Mesenteric fat pad (tissue), 1 donor: ENCODE measurements at places on chromosomes 6 and 20. TPM values are rescaled to one million over a fixed set of nuclear protein-coding genes. Genes with fewer than 3 reads are reported as not detected.
A peak's percentile ranks its signal among the peaks of the same experiment; 100 is the strongest.

RAB23 gene
- 9.4 TPM for total RNA-seq

SPATS1 gene
- total RNA-seq: not detected

SLC13A3 gene
- total RNA-seq: 1.5 TPM

CLPSL2 gene
- total RNA-seq: not detected

FERMT1 gene
- 1.2 TPM for total RNA-seq

FAM210B gene
- total RNA-seq: 48.3 TPM

SLC2A10 gene
- total RNA-seq: 13.1 TPM

KIF25 gene
- total RNA-seq: 0.93 TPM

CTNNBL1 gene
- 51.8 TPM for total RNA-seq

GGT7 gene
- total RNA-seq: 15.6 TPM

- no peak for DNase-seq
Observed at GRCh38 chr6:131000544-131000943, 62.5 kb downstream of the EPB41L2 start.

GRCh38 chr6:130035211-130035610 is 16.8 kb downstream of the L3MBTL3 start:
- DNase-seq: no peak

DNA sequence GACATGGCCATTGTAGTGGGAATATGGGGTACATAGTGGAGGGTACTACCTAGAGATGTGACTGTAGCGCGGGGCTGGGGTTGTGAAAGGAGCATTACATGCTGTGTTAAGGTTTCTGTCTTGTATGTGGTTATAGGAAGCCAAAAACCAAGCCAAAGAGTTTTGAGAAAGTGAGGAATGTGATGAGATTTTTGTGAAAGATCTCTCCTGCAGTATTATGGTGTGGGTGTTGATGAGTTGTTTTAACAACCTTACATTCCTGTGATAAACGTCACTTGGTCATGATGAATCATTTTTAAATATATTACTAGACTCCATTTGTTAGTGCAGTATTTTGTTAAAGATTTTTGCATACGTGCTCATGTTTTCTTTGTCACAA is 48.9 kb downstream of the ZFAND3 start:
- no peak for DNase-seq

DNA sequence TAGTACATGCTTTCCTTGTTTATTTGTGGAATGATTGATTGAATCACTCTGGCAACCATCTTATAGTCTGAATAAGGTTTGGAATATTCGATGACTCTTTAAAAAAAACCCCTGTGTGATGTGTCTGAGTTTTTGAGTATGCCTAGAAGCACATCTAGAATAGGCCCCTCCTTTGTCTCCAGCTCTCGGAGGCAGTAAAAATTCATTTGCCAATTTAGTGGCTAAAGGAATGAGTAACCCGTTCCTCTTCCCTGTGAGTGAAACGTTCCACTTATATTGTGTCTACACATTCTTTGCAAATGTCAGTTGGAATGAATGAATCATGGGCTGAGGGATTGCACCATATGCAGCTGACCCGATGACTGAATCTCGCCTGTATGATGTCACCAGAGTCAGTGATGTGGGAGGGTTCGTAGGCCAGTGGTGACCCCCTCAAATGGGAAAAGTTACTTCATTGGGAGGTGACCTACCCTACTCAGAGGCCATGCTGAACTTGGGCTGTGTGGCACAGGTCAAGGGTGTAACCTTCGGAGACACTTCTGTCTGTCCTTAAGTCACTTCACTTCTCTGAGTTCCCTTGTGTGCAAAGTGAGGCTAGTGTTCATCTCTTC is 21.6 kb downstream of the MOCS3 start:
- no peak for DNase-seq

- DNase-seq: no peak
Observed at GRCh38 chr6:106125925-106126435, 39.8 kb downstream of the PRDM1 start.

DNA sequence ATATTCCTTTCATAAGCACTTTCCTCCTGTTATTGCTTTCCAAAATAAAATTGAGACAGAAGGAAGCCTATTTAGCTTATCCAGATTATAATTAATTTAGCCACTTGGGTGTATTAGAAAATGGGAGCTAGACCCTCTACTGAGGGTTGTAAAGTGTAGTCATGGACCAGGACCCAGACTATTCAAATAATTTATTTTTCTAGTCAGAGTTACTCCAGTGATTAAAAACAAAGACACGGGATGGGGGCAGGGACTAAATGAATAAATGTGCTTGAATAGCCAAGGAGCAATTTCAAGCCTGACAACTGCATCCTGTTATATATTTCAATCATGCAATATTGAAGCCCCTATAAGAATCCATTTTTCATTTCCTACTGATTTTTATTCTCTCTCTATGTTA is 41.6 kb downstream of the KLHL32 start:
- DNase-seq: no peak

DNA sequence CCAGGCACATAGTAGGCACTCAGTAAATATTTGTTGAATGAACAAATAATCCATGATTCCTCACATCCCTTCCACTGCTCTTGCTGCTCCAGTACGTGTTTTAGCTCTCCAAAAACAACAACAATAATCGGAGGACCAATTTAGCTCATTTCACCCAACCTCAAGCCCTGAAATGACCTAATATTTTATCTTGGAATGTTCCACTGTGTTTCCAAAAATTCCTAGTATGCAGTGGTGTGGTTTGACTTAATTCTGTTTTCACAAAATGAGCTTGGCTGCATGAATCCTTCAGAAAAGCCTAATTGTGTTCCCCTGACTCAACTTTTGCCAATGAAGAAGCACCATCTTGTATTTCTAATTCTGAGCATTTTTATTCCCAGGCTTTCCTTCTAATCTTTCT is 168.0 kb upstream of the PHACTR1 start:
- DNase-seq: no peak

DNA sequence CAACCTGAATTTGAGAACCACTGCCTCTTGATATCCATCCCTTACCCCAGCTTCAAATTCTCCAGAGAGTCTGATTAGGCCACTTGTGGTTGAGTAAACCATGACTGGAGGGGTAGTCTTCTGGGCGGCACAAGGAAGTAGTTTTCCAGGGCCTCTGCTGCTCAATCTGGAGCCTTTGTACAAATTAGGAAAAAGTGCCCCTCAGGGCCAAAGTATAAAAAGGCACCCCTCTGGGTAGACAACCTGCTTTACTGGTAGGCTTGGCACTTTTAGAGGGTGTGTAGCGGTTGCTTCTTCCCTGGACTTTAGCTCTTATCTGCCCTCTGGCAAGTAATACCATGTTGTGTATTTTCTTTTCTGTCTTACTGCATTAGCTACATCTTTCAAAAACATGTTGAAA is 32.9 kb upstream of the RPL7L1 start:
- DNase-seq: no peak

- no peak for DNase-seq
Observed at GRCh38 chr6:13295576-13295975, 32.8 kb downstream of the TBC1D7 start.

GRCh38 chr6:41596096-41596685 is 42.1 kb upstream of the MDFI start:
- no peak for DNase-seq

DNA sequence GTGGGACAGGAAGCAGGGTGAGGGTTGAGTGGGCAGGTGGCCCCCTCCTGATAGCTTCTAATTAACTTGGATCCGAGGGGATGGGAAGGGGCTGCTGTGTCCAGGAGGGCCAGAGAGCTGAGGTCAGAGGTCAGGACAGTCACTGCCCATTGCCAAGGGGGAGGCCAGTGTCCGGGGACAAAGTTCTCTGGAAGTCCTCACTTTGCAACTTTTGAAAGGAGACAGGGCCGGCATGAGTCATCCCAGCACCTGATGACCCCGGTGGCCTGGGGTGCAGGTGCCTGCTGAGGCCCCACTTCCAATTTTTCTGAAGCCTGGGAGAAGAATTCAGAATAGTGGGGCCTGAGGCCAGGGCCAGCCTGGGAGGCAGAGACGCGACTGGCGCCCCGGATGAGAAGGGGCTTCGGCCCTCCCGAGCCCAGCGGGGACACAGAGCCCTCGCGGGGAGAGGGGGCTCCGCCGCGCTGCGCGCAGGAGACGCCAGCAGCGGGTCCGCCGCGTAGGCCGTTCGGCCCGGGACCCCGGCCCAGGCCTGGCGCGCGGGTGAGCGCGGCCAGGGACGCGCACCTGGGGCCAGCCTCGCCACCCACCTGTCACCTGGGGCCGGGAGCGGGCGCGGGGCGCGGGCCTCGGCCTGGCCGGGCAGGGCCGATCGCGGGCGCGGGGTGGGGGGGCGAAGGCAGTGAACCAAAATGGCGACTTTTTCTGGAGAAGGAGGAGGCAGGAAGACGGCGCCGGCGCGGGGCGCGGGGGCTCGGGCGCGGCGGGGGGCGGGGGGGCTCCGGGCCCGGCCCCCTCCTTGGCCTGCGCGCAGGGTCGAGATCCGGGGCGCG is 586 bp downstream of the ZNF512B start:
- peak; percentile 89 for DNase-seq

DNA sequence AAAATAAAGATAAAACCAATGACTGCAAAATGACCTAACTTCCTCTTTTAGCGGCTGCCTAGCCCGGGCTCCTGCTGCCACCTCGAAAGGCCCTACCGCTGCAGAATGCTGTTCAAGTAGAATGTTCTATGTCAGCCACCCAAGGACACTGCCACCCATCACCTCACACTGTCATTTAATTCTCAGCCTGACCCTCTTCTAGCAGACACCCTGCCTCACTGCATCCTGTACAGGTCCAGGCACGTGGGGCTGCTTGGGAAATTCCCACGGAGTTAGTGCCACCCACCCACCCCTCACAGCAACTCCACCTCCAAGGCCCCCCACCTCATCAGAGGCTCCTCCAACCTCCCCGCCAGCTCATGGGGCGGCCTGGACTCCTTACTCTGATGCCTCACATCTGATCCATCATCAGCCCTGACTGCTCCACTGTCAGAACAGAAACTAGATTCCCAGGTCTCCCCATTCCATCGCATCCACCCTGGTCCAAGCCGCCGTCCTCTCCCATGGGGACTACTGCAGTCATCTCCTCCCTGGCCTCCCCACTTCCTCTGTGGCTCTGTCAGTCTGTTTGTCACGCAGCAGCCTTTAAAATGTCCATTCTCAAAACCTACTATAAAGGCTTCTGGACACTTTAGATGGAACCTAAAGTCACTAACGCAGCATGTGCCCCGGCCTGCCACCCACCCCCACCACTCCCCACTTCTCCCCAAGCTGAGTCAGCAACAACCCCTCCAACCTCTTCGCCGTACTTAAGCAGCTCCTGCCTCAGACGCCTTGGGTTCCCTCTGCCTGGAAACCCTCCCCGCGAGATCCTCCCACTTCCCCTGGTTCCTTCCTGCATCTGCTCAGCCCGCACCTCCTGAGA is 17.0 kb downstream of the NFATC2 start:
- DNase-seq: no peak

DNA sequence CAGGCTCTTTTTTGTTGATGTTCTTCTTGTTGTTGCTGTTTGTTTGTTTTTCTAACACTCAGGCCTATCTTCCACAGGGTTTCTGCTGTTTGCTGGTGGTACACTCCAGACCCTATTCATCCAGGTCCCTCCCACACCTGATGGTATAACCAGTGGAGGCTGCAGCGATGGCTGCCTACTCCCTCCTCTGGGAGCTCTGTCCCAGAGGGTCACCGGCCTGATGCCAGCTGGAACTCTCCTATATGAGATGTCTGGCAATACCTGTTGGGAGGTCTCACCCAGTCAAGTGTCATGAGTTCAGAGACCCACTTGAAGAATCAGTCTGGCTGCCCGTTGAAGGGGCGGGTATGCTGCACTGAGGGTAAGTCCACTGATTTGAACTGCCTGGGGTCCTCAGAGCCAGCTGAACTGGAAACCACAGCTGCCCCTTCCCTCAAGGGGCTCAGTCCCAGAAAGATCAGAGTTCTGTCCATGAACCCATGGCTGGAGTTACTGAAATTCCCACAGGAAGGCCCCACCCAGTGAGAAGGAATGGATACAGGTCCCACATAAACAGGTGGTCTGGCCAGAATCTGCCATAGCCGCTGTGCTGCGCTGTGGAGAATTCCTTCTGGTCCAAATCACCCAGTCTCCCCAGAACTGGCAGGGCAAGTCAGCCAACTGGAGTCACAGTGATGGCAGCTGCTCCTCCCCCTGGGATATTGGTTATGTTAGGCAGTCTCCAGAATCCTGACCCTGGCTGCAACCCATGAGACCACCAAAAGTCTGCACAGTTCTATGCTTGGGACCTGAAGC is 664.4 kb downstream of the FRK start:
- DNase-seq: no peak

DNA sequence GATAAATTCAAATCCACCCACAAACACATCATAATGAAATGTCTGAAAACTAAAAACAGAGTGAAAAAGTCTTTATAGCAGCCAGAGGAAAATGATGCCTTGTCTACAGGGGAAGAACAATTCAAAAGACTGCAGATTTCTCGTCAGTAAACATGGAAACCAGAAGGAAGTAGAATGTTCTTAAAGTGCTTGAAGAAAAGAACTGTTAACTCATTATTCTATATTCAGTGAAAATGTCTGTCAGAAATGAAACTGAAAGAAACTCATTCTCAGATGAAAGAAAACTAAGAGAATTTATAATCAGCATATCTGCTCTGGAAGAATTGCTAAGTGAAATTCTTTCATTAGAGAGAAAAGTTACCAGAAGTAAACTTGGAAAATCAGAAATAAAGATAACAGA is 416.1 kb downstream of the TBC1D32 start:
- no peak for DNase-seq

GRCh38 chr6:20933057-20933788 is 399.0 kb downstream of the CDKAL1 start:
- DNase-seq: no peak

GRCh38 chr20:49411221-49411925 is 71.1 kb downstream of the KCNB1 start:
- no peak for DNase-seq

- DNase-seq: no peak
Observed at GRCh38 chr6:129267028-129267427, 384.1 kb downstream of the LAMA2 start.

- DNase-seq: peak; percentile 41
Observed at GRCh38 chr20:24672181-24672880, 202.9 kb downstream of the SYNDIG1 start.

GRCh38 chr6:157823528-157824370 is 703 bp downstream of the SNX9 start:
- DNase-seq: no peak

DNA sequence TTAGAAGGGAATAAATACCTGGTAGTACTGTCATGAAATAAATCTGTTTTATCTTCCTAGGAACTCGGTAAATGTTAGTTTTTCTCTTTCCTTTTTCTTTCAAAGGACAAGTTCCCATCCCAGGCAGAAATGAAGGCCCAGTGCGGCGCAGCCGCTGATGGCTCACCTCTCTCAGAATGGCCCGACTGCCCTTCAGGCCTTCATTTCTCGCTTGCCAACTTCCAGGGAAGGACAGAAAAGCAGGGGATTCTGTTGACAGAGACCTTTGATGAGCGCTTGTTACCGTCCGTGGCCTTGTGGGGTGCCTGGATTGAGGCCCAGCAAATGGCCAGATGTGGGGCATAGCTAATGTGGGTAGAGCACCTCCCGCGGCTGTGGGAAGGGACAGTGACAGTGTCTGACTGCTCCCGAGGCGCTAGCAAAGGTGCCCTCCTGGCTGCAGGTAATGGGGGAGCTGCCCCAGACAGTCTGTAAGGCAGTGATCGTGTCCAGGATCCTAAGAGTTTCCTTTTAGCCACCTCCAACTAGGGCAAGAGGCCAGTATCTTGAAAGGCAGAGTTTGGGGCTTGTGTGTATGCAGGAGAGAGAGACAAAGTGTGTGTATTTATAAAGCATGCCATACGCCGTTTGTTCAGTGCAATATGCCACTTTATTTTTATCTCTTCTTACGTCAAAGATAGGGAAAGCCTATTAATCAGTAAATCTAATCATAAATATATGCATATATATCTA is 354.2 kb downstream of the NRN1 start:
- DNase-seq: no peak

GRCh38 chr6:157790548-157791160 is 32.4 kb upstream of the SNX9 start:
- DNase-seq: no peak

GRCh38 chr6:136161950-136162349 is 88.2 kb downstream of the MTFR2 start:
- DNase-seq: no peak
